NCI-H526 treated with DMSO at 0.1 percent for 48 hours (cell line): ENCODE measurements at places on chromosomes 4 and X.

DNA sequence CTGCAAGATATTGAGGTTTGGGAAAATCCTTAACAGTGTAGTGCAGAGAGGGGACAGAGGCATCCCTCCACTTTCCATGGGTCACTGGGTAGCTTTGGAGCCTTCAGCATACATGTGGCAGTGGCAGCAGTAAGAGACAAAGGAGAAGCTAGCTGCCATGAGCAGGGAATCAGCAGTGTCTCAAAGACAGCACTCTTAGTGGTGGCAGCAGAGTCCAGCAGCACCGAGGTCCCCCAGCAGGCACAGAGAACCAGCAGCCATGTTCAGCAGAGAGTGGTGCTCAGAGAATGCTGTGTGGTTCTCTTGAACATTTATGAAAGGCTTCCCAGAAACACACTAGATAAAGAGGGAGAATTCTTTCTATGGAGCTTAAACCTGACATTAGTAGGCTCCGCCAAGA is 308.5 kb downstream of the CENPC start:
- DNase-seq = no peak

- no peak for DNase-seq
These were observed 46.1 kb upstream of the BMPR1B start for GRCh38 chr4:94711635-94712034.

DNA sequence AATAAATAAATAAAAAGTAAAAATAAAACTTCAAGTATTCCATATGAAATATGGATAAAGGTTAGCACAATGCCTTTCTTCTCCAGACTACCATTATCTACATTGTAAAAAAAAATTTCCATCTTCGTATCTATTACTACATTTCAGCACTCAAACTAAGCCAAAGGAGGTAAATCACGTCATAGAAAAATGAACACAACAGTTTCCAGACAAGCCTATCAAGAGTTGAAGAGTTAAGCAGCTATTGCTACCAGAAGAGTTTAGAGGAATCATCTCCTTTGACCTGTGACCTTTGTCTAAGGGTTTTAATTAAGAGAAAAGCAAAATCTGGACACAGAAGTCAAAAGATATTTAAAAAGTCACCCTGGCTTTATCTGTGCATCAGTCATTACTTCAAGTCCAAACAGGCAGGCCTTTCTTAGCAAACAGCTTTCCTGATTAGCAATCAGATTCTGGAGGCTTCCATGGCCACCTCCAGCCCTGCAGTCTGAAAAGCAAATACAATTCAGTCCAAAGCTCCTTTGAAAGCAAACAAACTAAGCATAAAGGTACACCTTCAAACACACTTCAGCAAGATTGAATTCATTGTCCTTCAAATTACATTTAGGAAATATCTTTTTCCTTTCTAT is 82.2 kb downstream of the APBB2 start:
- DNase-seq = no peak

- peak; percentile 10 for DNase-seq
These were observed 14.7 kb upstream of the ANXA5 start for GRCh38 chr4:121711263-121712000.

- DNase-seq = no peak
These were observed 2.1 kb downstream of the RBMX start for GRCh38 chrX:136878423-136878822.

DNA sequence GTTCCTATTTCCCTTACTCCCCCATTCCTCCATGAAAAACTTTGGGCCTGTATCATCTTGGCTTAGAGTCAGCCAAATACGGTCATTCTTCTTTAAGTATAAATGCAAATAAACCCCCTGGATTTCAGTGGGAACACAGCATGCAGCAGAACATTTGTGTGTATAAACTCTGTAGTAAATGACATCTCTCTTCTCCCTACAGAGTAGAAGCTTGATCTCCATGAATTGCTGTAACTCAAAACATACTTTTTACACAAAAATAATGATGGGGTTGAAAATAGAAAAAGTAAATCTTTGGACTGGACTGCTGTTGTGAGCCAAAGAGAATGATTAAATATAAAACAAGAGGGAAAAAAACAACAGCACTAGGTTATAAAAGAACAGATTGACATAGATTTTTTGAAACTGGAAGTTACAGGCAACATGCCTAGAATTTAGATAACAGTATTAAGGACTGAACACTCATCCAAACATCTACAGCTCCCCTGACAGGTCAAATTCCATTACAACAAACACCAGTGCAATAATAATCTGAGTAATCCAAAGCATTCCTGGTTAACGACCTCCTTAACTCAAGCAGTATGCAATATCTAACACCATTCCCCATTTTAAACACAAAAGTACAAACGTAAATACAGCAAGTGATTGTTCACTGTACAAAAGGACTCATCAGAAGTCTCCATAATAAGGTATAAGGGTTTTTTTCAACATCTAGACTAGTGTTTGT is 30.7 kb downstream of the TSPAN5 start:
- no peak for DNase-seq

DNA sequence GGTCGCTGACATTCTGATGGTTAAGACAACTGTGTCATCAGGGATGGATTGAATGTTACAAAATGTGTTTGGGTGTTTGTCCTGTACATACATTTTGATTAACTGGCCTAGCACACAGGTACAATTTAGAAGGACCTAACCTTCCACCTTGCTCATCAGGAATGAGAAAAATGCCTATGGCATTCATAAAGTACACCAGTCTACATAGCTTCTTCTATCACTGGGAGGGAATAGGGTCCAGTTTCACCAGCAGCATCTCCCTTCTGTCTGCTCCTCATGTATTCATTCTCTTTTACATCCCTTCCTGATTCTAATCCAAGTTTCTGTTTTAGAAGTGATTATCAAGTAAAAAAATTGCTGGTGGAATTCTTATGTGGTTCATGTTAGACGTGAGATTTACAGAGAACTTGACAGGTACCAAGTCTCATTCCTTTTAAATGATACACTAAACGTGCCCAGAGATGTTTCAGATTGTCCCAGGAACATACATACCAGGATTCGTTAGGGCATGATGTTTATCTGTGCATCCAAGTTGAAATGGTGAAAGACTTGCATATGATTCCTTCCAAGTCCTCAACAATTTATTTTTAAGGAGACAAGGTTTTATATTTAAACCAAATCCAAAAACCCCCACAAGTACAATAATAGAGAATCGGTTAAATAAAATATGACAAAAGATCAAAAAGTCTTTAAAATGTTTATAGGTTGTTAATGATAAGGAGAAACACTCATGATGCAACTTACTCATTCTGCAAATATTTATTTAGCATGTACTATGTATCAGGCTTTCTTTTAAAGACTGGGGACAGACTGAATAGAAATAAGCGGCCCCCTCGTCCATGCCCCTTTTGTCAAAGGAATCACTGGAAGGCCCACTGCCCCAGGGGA is 359.1 kb downstream of the ZNF674 start:
- DNase-seq = no peak

GRCh38 chrX:151723156-151723760 is 7.4 kb downstream of the FATE1 start:
- DNase-seq = no peak

GRCh38 chr4:1044469-1045192 is 33.2 kb downstream of the FGFRL1 start:
- no peak for DNase-seq

DNA sequence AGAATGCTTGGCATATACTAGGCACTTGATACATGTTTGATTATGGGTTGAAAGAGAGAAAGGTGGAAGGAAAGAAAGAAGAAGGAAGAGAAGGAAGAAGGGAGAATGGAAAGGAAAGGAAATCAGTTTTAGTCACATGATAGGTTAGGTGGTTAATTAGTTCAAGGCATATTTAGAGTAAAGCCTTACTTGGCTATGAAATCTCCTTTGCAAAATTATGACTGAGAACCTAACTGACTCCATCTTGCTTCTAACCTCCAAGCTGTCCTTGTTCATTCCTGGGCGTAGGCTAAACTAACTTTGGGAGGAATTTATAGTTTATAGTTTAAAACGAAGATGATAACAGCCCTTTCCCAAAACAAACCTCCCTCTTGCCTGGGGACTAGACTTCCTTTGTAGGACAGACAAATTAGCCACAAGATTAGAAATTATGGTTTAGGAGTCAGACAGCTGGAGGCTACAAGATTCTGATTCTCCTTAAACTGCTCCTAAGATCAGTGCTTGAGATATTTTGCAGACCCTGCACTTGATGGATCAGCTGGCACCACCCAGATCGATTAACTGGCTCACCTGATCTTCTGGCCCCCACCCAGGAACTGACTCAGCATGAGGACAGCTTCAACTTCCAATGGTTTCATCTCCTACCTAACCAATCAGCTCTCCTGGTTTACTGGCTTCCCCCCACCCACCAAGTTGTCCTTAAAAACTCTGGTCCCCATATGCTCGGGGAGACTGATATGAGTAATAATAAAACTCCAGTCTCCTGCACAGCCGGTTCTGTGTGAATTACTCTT is 55.0 kb downstream of the TXK start:
- no peak for DNase-seq

GRCh38 chrX:11756354-11757318 is 1.4 kb upstream of the MSL3 start:
- DNase-seq = no peak

GRCh38 chr4:53790286-53790685 is 199.0 kb upstream of the LNX1 start:
- no peak for DNase-seq

GRCh38 chr4:105496899-105497298 is 23.0 kb upstream of the PPA2 start:
- DNase-seq = no peak

DNA sequence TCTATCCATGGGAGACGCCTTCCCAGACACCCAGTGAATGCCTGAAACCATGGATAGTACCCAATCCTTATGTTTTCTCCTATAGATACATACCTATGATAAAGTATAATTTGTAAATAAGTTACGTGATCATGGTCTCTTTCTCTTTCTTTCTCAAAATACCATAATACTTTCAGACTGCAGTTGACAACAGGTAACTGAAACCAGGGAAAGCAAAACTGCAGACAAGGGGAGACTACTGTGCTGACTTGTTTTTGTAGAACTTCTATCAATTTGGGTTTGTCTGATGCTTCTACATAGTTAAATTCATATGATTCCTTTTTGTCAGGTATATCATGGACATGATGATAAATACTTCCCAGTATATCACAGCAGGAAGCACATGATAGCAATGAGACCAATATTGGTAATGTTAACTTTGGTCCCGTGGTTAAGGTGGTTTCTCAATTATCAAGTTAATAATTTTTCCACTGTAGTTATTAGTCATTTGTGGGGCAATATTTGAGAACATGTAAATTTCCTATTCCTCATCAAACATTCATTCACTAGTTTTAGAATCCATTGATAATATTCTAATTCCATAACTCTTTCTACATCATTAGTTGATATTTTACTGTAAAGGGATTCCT is 298.0 kb upstream of the TET2 start:
- no peak for DNase-seq

DNA sequence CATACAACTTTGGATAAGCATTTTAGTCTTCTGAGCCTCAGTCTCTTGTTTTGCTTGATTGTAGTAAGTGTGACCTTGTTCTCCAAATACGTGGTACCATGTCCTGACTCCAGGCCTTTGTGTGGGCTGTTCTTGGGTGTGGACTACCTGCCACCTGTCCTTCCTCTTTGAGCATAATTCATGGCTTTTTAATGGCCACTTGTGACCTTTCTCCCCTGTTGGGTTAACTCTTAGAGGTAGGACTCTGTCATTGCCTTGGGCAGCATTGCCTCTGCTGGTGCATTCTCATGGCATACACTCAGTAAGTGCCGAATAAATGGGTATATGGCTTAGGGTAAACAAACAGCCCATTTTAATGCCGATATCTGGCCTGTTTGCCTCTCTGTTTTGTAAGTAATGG is 3.0 kb downstream of the NSD2 start:
- no peak for DNase-seq

GRCh38 chr4:6052679-6053078 is 34.4 kb upstream of the C4orf50 start:
- DNase-seq = no peak

- DNase-seq = no peak
These were observed 28.4 kb downstream of the ATP10D start for GRCh38 chr4:47513461-47513860.

- DNase-seq = no peak
These were observed 277.4 kb downstream of the SPRY1 start for GRCh38 chr4:123673971-123674370.

GRCh38 chr4:180542445-180543100 is 1700.6 kb upstream of the TENM3 start:
- DNase-seq = no peak

- no peak for DNase-seq
These were observed 222.5 kb downstream of the RAB28 start for GRCh38 chr4:13261486-13262257.

DNA sequence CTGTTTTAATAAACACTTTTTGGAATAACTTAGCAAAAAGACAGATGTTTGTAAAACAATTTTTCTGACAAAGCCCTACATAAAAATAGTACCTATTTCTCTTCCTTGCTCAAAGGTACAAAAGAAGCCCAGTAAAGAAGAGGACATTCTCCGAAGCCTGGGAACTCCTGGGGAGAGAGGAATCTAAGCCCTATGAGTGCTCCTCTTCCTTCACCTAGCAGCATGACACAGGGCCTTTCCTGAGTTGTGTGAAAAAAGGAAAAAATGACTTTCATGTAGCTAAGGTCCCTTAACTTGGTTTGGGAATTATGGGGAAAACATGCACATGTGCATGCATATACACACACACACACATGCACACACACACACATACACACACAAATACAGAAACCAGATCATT is 586.9 kb downstream of the TMA16 start:
- DNase-seq = no peak

GRCh38 chrX:3257471-3257870 is 89.0 kb downstream of the MXRA5 start:
- DNase-seq = no peak

GRCh38 chr4:108361446-108361820 is 192.7 kb upstream of the LEF1 start:
- no peak for DNase-seq

- DNase-seq = no peak
These were observed 63.4 kb downstream of the DCUN1D4 start for GRCh38 chr4:51906167-51906958.

- DNase-seq = no peak
These were observed 10.5 kb downstream of the WDFY3 start for GRCh38 chr4:84956014-84956413.

GRCh38 chr4:106687026-106687425 is 318.4 kb upstream of the GIMD1 start:
- no peak for DNase-seq

DNA sequence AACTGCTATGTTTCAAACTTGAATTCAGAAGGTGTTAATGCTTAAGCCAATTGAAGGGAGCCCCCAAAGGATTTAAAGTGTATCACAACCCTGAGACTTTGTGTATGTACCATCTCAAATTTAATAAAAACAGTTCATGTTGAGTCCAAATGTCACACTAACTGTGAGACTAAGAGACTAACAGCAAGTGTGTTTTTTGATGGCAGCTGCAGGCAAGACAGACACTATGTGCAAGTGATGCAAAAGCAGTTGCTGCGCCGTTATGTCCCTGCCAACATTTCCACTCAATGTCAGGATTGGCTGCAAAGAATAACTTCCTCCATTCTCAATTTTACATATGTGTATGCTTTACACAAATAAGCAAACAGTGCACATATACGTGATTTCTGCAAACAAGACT is 594.6 kb downstream of the IL15 start:
- no peak for DNase-seq
